ENCODE measurements at places on chromosomes 11 and 22.

DNA sequence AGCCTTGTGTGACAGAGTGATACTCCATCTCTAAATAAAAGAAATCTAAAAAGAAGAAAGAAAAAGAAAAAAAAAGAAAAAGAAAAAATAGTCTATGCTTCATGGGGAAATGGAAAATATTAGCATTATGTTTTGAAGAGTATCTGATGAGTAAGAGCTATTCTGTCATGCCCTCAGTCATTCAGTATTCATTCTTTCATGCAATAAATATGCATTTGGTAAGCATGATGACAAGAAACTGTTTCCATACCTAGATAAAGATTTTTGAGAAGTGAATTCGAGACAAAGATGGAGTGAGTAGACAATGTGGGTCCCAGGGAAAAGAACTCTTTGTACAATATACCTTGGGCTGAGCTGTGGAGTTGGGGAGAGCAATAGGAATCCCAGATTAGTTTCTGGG is 6.2 kb upstream of the IFTAP start:
- DNase-seq: no peak

- DNase-seq: peak; percentile 35
Observed at GRCh38 chr22:34111210-34111824, 191.0 kb upstream of the LARGE1 start.

DNA sequence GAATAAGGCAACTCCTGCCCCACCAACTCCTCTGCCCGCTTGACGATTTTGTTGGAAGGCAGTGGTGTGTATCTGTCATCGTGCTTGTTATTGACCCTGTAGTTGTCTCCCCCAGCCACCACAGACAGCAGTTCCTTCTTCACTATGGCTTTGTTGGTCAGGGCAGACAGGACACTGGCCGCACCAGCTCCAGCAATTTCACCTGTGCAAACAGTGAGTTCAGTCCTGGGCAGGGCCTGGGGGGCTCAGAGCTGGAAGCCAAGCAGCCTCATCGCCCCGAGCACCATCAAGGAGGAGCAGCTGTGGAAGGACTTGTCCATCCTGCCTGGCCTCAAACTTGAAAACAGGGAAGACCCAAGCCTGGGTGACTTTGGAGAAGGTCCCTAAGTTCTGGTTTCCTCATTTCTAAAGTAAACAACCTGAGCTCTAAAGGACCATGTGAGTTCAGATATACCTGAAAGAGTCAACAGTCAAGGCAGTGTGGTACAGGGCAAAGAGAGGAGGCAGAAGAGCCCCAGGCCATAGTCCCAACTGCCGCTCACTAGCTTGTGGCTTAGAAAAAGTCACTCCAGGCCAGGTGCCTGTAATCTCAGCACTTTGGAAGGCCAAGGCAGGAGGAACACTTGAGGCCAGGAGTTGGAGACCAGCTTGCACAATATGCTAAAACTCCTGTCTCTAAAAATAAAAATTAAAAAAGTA is 4.6 kb downstream of the PLAAT2 start:
- DNase-seq: peak; percentile 59

DNA sequence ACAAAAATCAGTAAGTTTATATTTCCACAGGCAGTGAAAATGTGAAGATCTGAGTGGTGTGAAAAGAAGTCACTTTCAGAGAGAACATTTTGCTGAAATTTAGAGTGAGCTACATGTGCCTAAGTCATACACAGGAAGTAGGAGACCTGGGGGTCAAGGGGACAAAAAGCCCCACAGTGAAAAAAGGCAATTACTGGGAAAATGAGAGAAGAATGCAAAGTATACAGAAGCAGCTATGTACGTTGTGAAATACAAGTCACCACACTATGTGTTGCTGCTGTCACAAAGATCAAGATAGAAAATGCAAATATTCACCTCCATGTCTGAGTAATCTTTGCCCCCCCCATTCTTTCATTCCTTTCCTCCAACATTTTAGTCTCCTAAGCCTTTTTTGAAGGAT is 21.6 kb upstream of the SESN3 start:
- no peak for DNase-seq

DNA sequence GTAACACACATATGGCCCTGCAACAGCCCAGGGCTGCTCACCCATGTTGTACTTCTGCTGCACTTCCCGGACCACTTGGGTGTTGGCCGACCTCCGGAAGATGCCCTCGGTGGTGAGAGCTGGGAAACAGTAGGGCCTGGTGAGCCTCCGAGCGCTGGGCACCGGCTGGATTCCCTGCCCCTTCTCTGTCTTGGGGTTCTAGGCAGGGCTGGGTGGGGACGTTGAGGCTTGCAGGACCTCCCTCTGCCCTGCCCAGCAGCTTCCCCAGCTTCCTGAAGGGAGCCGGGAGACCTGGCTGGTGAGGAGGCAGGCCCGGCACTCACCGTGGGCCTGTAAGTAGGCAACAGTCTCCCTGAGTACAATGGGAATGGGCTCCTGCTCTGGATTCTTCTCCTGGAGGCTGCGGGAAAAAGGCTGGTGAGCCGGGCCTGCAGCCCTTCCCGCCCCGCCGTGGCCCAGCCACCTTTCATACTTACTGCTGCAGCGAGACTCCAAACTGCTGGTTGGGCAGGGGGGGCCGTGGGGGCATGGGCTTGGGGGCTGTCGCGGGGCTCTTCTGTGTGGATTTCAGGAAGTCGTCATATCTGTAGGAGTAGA is 20.2 kb downstream of the ARHGAP1 start:
- no peak for DNase-seq

- DNase-seq: no peak
Observed at GRCh38 chr11:121369366-121369765, 76.8 kb downstream of the SC5D start.

- DNase-seq: no peak
Observed at GRCh38 chr11:94731880-94732601, 36.1 kb upstream of the AMOTL1 start.

DNA sequence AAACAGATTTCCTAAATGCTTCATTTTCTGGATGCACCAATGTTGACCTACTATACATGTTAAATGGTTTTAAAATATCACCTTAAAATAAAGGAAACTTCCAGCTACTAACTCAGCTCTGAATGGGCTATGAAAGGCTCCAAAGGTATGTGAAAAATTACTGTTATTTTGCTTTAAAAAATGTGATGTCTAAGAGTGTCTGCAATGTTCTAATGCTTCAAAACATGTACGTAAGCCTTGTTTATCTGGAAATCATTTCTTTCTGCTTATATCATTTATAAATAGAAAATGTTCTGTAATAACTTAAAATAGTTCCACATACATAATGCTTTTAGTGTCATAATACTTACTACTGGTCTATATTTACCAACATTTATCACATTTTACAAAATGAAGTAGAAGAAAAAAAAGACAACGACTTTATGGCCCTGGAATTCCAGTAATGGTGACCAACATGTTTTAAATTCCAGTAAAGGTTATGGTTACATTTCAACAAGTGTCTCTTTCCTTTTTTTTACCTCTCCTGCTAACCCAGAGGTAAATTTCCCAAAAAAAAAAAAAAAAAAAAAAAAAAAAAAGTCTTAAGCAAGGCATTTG is 2.5 kb downstream of the BDNF start:
- no peak for DNase-seq

DNA sequence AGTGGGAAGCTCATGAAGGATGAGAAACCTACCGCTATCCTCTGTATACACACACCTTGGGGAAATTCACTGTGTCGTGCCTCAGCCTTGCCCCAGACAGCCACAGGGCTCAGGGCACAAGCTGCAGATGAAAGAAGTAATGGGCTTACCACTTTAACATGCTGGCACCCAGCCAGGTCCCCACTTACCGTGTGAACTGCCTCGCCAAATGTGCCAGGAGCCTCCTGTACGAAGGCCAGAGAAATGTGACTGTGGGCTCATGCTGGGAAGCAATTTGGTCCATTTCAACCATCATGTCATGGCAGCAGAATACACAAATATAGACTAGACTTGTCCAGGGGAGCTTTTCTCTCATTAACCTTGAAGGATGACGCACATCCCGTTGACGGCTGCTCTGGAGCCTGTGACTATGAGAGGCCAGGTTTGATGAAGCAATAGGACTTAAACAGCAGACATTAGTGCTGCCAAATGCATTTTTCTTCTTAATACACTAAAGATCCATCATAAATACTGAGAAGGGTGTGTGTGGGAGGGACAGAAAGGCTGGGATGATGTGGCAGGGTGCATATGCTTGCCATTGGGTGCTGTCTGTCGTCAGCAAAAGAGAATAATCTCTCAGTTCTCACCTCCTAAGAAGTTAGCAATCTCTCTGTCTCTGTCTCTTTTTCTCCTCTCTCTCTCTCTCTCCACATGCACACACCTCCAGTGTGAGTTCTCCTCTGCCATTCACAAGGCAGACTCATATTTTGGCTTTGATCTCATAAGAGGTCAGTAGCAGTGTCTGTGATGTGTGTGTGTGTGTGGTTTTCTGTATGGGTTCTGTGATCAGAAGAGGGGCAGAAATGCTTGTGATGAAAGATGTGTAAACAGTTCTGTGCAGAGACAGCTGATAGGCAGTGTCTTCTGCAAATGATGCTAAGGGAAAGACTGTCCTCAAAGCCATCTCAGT is 142.4 kb downstream of the KIRREL3 start:
- DNase-seq: no peak

- peak; percentile 43 for DNase-seq
Observed at GRCh38 chr11:63769042-63769713, 603 bp upstream of the ZFTA start.

DNA sequence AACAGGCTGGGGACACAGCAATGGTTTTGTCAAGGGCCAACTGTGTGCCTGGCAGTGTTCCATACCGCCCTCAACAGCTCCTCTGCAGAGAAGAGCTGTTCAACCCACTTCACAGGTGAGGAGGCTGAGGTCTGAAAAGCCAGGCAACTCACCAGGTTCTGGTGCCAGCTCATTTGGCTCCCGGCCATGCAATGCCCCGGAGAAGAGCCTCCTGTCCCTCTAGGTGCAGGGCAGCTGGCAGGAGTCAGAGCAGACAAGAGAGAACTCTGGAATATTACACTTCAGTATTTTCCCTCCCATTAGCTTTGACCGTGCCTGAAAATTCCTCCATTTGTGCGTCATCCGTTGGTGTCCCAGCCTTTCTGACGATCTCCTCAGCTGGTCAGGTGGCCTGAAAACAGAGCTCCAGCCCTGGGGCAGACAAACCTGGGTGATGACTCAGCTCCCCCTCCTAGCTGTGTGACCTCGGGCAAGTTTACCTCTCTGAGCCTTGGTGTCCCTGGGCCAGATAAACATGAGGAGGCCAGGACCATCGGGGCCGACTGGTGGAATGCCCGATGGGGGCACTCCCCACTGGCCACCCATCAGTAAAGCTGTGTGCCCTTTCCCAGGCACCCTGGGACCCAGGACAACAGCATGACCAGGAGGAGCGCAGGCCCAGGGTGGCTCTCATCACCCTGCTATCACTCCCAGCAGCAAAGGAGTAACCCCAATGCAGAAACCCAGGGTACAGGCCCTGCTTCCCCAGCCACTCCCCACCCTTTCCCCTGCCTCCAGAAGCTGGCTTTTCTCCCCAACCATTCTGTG is 9.6 kb upstream of the C1QTNF6 start:
- DNase-seq: peak; percentile 44

DNA sequence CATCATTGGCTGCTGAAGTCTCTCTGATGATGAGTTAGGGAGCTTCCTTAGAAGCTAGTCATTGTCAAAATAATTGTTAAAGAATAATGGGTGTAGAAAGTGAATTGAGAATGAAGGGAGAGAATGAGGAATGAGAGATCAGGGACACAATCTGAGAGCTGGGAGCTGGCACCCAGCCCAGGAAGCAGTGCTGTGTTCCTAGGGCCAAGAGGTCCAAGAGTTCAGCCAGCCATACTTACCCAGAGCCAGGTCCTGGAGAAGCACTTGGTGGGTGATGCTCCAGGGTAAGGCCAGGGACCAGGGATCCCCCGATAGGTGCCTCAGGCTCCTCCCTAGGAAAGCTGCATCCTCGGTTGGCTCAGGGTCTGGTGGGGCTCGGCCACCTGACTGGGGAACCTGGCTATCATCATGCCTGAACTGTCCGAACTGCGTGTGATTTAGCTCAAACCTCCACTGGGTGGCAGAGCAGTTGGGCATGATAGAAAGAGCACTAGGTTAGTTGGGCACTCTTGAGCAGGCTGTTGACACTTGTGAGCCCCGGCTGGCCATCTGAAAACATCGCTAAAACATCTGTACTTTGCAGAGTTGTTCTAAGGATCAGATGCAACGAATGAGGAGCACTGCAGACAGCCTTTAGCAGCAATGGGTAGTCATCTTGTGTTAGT is 123.9 kb upstream of the NCAM1 start:
- no peak for DNase-seq

DNA sequence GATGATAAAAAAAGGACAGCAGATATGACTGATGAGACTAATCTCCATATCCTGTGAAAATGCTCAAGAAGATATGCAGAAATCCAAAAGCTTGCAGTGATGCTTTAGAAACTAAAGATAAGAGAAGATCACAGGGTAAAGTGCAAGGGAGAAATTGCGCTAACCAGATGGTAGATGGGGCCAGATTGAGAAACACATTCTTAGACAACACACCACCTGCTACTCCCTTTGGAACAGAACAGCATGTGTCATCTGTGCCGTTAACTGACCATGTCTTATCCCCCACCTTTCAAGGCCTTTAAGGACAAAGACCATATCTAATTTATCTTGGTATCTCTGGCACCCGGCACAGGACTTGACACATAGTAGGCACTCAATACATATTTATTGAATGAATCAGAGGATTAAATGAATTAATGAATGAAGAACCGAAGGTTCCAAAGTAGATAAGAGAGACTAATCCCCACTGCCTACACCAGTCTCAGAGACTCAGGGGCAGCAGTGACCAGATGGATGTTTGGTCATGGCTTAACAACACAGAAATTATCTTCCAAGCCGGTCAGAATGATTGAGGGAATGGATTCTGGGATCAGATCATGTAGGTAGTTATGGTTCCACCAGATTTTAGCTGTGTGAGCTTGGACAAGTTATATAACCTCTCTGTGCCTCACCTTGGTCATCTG is 12.3 kb upstream of the P2RY2 start:
- no peak for DNase-seq

DNA sequence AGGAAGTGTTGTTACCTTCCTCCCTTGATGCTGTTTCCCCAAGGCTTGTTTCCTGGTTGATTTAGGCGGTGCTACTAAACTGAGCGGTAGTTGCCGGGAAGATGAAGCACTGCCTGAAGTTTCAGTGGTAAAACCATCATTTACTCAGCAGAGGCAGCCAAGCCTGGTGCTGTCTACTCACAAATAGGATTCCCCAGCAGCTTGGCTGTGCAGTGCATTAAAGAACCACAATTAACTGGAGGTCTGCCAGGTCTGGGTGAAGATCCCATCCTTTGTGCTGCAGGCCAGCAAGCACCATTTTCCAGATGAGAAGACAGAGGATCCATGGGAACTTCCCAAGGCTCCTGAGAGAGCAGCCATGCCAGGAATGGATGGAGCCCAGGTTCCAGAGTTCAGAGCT is 231.9 kb upstream of the E2F8 start:
- no peak for DNase-seq

GRCh38 chr11:17770048-17770652 is 35.6 kb downstream of the KCNC1 start:
- peak; percentile 86 for DNase-seq

- DNase-seq: no peak
Observed at GRCh38 chr11:73316422-73316821, 8.3 kb downstream of the ARHGEF17 start.

DNA sequence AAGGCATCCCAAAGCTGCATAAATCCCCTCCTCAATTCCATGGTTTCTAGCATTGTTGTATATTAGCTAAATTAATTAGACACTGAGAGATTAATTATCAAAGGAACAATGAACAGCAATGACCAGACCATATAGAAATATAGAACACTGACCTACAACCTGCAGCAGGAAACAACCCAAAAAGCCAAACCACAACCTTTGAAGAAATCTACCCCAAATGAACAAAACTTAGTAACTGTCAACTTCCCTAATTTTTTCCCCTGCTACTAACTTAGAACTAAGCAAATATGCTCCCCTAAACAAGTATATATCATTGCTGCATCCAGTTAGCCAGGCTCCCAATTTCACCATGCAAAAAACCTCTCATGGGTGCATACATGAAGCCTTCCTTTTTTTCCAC is 268.0 kb upstream of the ANO3 start:
- DNase-seq: no peak
